ENCODE measurements at places on chromosomes 1 and 21.

- DNase-seq: no peak
Measured at GRCh38 chr21:33686386-33686785, 44.1 kb downstream of the ITSN1 start.

GRCh38 chr1:235923466-235924021 is 56.8 kb upstream of the LYST start:
- DNase-seq: peak; percentile 62

DNA sequence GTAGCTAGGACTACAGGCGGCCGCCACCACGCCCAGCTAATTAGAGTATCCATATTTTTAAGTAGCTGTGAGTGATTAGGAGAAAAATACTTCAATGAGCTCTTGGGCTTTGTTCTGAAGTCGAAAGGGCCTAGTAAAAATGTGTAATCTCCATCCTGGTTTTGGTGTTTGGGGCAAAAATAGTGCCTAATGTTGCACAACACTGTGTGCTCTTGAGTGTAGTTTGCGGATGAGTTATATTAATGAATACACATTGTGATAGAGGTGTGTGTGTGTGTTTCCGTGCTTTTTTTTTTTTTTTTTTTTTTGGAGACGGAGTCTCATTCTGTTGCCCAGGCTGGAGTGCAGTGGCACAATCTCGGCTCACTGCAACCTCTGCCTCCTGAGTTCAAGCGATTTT is 6.3 kb upstream of the ARID1A start:
- no peak for DNase-seq

GRCh38 chr1:243620096-243620495 is 229.9 kb downstream of the AKT3 start:
- DNase-seq: no peak

DNA sequence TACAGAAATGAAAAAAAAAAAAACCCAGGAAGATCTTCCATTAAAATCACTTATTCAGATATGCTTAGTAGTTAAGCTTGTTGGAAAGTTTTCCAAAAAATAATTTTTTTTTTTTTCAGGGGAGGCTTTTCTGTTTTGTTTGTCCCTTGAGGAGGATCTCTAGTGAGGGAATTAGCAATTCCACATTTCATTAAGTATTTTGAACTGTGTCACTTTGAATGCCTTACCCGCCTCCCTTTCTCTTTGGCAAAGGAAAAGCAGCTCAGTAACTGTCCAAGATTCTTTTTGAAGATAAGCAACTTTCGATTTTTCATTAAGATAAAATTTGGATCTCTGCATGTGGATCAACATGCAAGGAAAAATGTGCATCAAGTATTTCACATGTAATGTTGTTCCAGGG is 1.8 kb downstream of the NTNG1 start:
- no peak for DNase-seq

DNA sequence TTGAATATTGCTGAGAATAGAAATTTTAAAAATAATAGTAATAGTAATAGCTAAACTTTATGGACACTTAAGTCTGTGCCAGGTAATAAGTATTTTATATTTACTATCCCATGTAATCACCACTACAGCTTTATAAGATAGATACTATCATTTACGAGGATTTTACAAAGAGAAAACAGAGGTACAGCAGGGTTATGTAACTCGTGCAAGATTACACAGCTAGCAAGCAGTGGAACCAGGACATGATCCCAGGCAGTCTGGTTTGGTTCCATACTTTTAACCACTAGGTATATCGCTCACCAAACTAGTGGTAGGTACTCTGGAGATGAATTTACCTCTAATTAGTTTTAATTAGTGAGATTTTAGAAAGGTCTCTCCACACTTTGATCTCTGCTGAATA is 42.5 kb downstream of the SPAG17 start:
- no peak for DNase-seq

GRCh38 chr1:39204441-39205081 is at the start of gene MACF1:
Gene MACF1 (plus strand): TSS chr1:39204695. CDS start chr1:39205023, 328 bp downstream.
- peak; percentile 86 for DNase-seq

Measured in adipocyte (in vitro differentiated cells).